NCI-H510A treated with DMSO at 0.1 percent for 48 hours (cell line): ENCODE measurements at places on chromosomes 6 and 20.

DNA sequence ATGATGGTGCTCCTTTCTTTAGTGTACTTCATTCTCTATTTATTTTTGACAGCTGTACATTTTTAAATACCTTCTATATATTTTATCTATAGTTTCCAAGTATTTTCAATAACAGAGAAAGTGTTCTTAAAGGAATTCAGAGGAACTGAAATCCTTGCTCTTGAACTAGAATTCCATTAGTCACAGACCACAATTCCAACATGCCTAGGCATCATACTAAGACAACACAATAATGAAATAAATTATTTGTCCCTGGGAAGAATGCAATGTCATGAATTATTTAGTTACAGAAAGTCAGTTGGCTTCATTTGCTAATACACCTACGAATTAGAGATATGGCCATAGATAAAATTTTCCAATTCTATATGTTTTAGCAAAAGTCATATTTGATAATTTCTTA is 671.2 kb downstream of the EPHA7 start:
- no peak for DNase-seq

DNA sequence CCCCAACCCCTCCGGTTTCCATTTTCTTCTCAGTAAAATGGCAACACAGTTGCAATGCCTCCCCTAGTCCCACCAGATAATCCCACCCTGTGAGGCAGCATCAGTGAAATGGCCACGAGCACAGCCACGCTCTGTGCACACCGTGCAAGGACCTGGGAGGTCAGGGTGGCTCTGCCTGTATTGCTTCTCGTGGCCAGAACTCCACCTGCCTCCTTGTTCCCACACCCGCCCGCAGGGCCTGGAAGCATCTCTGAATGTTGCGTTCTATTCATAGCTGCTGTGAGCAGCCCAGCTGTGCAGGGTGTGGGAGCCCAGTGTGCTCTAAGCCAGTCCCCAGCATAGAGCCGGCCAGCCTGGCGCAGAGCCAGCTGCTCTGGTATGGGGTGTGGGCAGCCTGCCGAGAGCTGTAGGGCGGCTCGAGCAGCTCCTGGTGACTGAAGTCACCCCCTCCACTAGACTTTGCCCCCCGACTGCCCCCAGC is 161.1 kb downstream of the DLL1 start:
- peak; percentile 12 for DNase-seq

GRCh38 chr20:18090044-18090443 is 32.3 kb upstream of the OVOL2 start:
- DNase-seq = no peak

DNA sequence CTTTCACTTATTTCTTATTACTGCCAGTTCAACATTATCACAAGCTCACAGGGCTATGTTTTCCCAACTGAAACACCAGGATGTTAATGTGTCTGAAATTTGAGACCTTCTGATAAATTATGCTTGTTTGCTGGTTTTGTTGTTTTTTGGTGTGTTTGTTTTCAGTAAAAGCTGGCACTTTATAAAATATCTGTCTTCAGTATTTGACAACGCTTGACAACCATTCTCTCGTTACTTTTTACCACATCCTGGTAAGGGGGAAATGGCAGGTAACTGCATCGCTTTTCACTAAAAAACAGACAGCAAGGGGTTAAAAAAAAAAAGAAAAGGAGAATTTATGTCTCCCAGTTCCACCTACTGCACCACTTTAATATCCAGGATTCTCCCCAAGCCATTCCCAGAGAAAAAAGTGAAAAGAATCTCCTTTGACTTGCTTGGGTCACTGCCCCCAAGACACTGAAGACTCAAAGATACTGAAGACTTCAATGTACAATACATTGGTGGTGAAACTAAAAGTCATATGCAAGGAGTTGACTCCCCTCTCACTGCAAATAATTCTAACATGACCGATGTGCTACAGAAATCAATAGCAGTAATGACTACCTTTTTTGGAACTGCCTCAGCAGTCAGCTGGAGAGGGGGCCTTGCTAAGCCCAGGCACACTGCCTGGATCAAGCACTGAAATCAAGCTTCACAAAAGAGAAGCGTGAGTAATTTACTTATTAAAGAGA is 88.9 kb downstream of the HIVEP2 start:
- no peak for DNase-seq

GRCh38 chr6:32752580-32752979 is 10.8 kb downstream of the HLA-DQB2 start:
- no peak for DNase-seq

DNA sequence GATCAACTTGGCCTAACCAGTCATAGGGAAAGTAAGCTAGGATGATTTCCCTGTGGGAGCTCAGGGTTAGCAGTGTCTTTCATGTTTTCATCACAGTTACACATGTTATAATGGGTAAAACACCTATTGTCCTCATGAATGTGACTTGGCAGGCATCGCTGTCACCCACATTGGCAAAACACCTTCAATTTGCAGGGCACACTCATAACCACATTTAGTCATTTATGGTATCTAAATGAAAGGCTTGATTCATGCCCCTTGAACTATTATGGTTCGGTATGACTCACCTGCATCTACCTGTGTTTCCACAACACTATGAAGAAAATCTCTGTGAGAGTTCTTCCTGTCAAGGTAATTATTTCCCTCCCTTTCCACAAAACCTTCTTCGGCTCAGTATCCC is 49.2 kb downstream of the FRK start:
- DNase-seq = no peak

GRCh38 chr6:52877786-52878185 is 31.7 kb downstream of the GSTA3 start:
- no peak for DNase-seq

DNA sequence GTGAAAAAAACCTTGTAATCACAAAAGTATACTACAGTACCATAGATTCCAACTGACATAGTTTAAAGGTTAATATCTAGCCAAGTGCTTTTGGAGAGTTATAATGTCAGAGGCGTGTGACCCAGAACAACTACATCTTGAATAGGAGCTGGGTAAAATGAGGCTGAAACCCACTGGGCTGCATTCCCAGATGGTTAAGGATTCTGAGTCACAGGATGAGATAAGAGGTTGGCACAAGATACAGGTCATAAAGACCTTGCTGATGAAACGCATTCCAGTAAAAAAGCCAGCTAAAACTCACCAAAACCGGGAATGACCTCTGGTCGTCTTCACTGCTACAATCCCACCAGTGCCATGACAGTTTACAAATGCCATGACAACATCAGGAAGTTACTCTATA is 22.4 kb upstream of the KIAA0408 start:
- DNase-seq = no peak

DNA sequence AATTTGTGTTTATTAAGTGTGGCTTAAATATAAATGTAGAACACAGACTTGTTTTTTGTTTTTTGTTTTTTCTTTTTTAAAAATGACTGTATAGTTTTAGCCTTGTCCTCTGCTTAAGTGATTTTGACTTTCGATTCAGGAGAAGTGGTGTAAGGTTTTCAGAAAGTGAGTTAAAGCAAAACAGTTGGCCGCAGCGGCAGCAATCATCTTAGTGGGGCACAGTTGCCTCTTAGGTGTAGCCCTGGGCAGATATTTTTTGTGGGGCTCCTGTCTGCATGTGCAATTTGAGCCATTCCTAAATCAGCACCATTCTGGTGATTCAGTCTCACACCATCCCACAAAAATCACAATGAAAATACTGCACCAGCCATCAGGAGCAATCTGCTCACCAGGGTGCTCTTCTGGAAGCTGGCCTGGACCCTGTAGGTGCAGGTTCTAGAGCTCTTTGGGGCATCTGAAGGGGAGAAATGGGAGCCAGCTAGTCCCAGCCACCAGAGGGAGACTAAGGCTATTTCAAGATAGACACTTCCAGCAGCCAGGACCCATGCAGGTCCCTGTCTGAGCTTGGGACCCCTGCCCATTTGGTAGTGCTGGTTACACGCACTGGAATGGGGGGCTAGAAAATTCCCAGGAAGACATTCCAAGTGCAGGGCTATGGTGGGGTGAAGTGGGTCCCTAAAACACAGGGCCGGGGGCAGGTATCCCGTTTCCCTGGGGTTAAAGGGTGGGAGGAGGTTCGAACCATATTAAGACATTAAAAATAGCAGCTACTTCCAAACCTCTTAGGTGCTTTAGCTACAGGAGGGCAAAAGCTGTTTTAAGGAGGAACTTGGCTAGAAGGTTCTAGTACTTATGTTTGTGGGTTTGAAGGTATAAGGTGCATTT is 156.6 kb downstream of the NFATC2 start:
- no peak for DNase-seq

GRCh38 chr6:65113581-65113980 is 593.4 kb downstream of the EYS start:
- DNase-seq = no peak

DNA sequence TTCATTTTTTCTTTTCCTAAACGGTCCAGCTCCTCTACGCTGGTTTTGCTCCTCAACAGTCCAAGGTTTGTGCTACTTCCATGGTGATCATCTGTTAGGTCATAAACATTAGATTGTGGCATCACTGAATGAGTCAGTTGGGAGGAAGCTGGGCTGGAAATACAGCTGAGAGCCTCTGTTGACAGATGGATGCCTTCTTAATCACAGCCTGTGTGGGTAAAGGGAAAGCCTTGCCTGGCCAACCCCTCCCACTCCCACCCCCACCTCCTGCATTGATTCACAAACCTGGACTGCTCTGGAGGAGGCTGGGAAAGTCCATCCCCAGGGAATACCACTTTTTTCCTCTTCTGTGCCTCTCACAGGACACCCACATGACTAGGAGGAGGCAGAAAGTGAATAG is 180.6 kb upstream of the CCN2 start:
- DNase-seq = no peak

DNA sequence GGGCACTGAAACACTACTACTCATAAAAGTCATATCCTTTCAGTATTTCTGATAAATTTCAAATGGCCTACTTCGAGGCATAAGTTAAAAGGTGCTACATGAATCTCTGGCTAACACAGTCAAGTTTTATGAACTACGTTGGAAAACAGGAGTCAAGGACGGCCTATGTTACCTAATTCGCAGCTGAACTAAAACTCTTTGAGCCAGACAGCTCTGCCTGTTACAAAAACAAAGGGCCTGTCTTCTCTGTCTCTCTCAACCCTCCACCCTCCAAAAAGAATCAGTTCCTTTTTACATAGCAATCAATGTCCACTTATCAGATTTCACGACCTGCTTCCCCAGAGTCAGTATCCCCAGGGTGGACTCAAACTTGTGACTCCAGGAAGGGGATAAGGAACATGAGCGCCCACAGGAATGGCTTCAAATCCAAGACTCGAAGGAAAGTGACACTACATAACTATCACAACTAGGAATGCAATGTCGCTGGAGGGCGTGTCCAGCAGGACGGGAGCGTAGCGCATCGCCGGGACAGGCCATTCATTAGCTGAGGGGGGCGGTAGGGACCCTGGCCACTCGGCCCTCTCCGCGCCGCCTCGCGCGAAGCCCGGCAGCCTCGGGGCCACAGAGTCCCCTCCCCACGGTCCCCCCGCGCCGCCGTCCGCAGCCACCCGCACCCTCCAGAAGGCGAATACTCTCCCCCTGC is 591 bp downstream of the IBTK start:
- peak; percentile 11 for DNase-seq

- no peak for DNase-seq
Observed at GRCh38 chr6:121443971-121444541, 8.6 kb downstream of the GJA1 start.

GRCh38 chr20:19253316-19253715 is 40.9 kb downstream of the SLC24A3 start:
- DNase-seq = no peak
